ENCODE measurements at places on chromosomes 1 and 21.
A peak's percentile ranks its signal among the peaks of the same experiment; 100 is the strongest.

GRCh38 chr1:39980555-39981313, 25.8 kb downstream of the MFSD2A start:
- no peak for DNase-seq

DNA sequence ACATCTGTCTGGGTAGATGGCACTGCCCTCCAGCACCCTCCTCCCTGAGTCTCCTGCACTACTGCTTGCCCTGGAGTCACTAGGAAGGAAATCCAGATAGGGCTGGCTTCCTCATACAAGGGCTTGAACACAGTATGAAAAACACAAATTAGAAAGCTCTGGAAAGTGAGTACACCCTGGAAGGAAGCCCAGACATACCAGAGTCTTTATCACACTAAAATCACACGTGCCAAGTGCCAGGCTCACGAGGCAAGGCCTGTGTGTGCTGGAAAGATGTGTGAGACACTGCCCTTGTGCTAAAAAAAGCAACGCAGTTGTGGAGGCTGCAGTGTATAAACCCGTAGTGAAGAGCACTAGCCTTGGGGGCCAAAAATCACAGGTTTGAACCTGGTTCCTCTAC, 28.3 kb upstream of the S100A7 start:
- no peak for DNase-seq

- DNase-seq, result no peak
Observed at GRCh38 chr1:179310721-179311120, 17.1 kb downstream of the SOAT1 start.

GRCh38 chr21:16608209-16608830, 878.5 kb downstream of the USP25 start:
- no peak for DNase-seq

- DNase-seq, result no peak
Observed at GRCh38 chr1:77273891-77274290, 7.9 kb upstream of the AK5 start.

DNA sequence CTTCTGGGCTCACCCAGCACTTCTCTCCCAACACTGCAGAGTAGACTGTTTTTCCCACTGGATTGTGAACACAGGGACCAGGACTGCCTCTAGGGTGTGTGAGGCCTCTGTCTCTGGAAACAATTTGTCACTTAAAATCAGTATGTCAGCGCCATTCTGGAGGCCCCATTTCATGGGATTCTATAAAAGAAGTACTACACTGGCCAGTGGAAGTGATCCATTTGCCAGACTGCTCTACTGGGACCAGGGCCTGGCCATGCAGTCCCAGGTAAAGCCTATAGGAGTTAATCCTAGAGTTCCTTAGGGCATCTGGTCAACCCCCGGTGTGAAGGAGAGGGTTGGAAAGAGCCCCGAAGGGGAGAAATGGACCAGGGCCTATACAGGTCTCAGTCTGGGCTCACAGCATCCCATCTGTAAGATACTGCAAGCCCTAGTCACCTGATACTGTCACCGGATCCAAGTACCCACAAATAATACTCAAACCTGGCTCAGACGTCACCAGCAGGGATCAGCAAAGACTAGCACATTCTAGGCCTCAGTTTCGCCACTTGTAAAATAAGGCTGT, 245.0 kb downstream of the FOXD2 start:
- DNase-seq, result peak; percentile 2

DNA sequence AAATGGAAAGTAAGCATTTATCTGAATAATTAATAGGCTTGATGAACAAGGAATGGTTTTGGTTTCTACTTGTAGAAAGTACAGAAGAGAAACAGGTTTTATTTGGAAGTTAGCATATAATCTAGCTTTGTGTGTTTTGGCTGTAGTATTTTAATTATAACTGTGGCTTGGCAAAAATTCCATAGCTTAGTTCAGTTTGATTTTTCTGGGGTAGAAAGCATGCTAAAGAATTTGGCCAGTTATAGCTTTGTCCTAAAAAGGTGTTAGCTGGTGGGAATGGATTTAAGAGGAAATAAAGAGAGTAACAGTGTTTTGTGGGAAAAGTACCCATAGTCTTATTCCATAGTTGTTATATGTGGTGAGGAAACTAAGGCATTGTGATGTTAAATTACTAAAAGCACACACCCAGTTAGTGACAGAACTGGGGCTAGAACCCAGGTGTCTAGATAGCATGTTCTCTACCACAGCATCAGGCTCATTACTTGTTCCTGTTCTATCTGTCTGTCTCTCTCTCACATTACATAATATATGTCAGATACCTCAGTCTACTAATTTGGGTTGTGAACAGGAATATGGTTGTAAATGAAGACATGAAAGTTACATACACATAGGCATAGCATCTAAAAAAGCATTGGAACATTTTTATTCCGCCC, 55.0 kb downstream of the MPZL1 start:
- no peak for DNase-seq

DNA sequence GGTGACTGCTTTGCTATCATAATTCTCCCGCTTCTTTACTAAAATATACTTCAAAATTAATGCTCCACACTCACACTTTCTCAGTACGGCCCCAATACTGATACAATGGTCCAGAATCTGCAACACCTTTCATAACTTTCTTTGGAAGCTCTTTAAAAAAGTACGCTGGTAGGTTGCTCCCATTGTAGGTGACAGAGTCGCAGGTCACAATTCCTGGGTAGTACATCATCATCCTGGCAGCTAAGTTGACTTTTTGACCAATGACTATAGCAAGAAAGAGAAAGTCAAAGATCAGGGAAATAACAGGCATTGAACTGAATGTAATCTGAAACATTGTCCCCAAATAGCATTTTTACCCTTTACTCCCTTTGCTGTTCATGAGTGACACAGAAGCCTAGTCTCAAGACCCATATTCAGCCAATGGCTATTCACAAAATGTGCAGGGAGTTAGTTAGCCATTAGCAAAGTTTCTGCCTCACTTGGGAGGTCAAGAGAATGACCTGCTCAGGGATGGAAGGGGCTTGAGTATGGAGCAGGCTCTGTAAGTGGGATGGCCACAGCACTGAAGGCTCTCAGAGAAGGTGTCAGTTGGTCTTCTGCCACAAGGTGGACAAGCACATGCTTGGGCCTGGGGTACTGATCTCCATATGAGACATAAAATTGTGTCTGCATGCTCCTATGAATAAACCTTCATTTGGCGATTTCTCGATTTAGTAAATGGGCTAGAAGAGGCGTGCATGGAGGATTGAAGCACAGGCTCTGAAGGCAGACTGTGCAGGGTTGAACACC, 35.4 kb downstream of the ADCY10 start:
- no peak for DNase-seq

GRCh38 chr1:41726899-41727748, 191.6 kb downstream of the HIVEP3 start:
- DNase-seq, result no peak

DNA sequence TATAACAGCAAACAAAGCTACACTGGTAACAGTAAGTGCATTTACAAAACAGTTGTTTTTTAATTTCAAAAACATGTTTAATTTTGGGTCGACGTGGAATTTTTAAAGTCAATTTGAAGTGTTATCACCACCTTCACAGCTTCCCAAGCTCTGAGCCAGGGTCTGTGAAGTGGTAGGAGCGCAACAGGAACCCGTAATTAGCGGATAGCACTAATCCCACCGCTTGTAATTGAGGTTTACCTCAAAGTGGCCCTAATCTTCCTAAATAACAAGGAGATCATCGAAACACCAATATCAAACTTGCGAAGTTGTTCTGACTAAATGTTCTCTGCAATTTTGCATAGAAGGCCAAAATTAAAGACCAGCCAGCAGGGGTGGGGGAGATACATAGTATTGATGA, 18.8 kb downstream of the LBR start:
- DNase-seq, result no peak

Measured in left hindlimb (tissue), 1 donor.